T-helper 9 cell (primary cell): ENCODE measurements at places on chromosomes 3 and 15.

DNA sequence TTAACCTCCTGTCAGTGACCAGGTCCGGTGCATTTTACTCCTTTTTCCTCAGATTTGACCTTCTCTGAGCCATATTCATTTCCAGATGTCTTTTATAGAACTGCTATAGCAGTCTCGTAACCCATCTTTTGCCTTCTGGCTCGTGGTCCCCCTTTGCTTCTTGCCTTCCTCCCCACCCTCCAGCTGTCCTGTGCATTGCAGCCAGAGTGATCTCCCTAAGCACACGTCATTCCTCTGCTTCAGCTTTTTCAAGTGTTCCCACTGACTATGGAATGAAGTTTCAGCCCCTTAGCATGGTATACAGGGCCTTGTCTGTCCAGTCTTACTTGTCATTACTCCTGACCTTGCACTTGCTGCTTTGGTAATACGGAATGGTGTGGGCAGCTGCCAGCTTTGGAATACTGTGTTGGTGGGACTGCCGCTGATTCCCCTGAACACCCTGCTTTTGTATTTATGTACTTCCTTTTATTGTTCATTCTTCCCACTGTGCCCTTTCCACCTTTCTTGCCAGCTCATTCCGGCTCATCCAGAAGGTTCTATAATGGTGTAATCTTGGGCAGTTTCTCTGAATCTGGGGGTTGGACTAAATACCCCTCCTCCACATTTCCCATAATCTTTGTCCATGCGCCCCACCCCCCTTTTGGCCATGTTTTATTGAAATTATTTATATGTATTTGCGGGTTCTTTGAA, 38.9 kb downstream of the SLC25A26 start:
- DNase-seq, result no peak

- DNase-seq, result no peak
These were observed 315.7 kb upstream of the WNT5A start for GRCh38 chr3:55802816-55803215.

DNA sequence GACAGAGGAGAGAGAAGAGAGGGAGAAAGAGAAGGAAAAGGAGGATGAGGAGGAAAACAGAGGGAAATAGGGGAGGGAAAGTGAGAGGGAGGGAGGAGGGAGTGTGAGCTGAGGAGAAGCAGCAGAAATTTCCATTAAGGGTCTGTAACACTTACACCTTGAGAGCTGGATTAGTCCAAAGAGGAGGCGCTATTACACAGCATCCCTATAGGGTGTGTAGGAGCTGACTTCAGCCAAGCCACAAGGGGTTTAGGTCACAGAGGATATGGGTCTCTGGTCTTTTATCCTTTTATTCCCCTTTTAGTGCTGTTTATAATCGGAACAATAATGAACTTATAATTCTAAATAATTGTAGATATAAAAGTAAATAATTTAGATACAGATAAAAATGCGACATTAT, 230.4 kb downstream of the GABRG3 start:
- DNase-seq, result no peak

DNA sequence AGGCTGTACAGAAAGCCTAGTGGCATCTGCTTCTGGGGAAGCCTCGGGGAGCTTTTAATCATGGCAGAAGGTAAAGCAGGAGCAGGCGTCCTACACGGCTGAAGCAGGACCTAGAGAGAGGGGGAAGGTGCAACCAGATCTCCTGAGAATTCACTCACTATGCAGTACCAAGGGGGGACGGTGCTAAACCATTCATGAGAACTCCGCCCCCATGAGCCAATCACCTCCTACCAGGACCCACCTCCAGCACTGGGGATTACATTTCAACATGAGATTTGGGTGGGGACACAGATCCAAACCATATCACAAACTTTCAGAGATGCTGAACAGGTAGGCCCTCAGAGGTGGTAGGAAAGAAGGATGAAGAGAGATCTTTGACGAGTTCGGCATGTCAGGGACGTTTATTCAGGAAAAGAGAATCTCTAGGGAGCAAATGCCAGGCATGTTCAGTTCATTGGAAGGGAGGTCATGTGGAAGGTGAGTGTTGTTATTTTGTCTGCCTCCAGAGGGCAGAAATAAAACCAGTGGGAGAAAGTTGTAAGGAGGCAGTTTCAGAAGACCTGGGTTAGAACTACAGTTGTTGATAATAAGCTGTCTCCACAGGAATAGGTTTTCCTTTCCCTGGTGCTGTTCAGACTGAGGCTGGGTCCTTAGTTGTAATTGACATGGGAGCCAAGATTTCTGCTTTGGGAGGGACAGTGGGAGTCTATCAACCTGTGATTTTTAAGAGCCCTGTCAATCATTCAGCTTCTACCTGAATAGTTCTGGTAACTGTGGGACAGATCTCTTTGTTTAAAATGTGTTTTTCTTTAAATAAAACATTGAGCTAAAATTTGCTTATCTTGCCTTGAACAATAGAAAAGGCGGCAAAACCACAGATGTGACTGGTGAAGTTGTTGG, 4.3 kb upstream of the FNDC3B start:
- no peak for DNase-seq

DNA sequence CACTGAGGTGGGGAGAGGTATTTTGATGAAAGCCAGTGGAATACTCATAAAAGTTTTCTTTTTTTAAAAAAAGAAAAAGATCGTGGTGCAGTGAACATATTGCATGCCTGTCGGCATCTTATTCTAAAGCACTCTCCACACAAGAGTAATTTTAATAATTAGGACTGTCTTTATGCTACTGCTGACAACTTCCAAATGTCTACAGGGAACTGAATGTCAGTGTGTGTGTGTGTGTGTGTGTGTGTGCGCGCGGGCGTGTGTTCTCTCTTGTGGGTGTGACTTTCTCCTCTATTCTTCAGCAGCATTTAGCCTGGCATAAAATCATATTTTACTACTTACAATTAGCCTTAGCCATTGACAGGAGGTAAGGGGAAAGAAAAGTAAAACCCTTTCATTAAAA, 268.5 kb downstream of the C3orf38 start:
- DNase-seq, result no peak

GRCh38 chr15:78987556-78988360, 42.9 kb upstream of the CTSH start:
- no peak for DNase-seq

GRCh38 chr3:88000853-88001252, 58.0 kb downstream of the CGGBP1 start:
- no peak for DNase-seq

DNA sequence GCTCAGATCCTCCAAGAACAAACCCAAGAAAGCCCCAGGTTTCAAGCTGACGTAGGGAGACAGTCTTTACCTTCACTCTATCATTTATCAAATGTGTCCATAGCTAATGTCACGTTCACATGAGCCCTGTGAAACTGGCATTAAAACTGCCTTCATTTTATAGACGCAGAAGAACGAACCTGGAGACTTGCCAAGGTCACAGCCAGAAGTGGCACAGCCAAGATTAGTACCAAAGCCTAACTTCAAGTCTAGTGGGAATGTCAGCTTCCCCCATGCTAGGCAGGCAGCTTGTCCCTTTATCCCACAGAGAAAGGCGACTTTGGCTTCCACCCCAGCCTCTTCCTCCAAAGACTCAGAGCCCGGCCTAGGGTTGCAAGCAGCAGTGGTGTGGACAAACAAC, 517.2 kb downstream of the SHQ1 start:
- DNase-seq, result no peak

GRCh38 chr3:41239587-41239986, 40.3 kb downstream of the CTNNB1 start:
- DNase-seq, result no peak

GRCh38 chr15:53918180-53919079, 59.8 kb upstream of the UNC13C start:
- no peak for DNase-seq

DNA sequence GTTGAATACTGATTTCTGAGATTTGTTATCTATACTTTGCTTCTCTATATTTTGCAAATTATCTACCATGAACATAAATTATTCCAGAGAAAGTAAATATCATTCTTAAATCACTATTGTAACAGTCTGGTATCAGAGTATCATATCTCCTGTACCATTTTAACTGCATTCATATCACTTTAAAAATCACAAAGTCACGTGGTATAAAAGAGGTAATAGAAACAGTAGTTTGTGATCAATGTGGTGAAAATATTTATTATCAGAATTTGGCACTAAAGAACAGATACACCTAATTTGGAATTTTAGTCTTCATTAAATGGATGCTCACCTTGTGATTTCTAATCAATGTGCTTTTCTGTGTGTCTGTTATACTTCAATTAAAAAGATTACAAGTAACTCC, 47.8 kb downstream of the P3H2 start:
- no peak for DNase-seq

GRCh38 chr15:37289109-37289765, 188.9 kb upstream of the MEIS2 start:
- no peak for DNase-seq
